ENCODE measurements at places on chromosomes 1 and 21.

DNA sequence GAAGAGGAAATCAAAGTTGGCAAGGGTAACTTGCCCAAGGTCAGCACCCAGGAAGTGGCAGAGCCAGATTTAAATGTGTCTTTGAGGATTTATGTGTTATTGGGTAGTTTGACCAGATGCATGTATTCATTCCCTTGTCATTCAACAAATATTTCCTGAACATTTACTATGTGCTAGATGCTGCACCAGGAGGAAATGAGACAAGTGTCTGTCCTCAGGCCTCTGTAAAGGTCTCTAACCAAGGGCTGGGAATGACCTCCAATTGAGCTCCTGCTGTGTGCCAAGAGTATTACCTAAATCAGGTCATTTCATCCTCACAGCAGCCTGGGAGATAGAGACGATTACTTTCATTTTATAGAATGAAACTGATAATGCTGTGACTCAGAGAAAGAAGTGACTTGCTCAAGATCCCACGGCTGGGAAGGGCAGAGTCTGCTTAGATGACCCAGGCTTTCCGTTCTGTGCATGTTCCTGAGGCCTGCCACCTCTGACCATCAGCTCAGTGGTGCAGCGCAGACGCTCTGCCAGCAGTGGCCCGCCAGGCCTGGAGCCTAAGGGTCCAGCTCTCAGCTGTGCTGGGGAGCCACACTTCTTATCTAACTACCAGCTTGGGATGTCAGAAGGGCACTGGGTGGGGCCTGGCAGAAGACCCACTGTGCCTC lies 3.5 kb upstream of the TTC22 start:
- DNase-seq: peak; percentile 31

- no peak for DNase-seq
Measured at GRCh38 chr1:15139654-15140350, 13.7 kb upstream of the TMEM51 start.

DNA sequence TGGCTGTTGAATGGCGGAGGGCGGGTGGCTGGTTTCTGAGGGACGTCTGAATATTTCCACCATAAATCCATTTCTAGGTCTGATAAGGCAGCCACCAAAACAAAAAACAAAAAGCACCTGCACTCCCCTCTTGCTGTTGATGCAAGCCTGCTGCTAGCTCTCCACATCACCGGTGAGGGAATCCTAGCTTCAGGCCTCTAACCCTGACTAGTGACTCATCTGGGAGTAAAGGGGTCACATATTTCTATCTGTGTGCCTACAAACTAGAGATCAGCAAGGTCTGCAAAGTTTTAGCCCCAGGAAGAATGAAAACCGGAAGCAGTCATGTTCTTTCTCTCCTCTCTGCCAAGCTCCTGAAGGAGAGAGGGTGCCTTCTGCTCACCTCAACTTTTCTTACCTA lies 10.3 kb upstream of the ERMAP start:
- no peak for DNase-seq

DNA sequence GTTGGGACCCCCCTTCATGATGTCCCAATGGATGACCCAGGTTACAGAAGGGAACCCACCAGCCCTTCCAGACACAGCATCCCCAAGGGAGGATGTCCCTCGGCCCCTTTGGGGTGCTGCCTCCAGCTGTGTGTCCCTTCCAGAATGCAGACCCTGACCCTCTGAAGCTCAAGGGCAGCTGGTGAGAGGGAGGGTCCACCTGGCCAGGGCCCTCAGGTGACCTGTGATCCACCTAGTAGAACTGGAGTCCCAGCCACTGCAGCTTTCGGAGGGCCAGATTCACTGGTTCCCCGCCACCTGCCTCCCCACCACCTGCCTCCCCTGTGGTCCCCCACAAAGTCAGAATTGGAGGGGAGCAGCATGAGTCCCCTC lies 9.6 kb upstream of the TFF1 start:
- no peak for DNase-seq

DNA sequence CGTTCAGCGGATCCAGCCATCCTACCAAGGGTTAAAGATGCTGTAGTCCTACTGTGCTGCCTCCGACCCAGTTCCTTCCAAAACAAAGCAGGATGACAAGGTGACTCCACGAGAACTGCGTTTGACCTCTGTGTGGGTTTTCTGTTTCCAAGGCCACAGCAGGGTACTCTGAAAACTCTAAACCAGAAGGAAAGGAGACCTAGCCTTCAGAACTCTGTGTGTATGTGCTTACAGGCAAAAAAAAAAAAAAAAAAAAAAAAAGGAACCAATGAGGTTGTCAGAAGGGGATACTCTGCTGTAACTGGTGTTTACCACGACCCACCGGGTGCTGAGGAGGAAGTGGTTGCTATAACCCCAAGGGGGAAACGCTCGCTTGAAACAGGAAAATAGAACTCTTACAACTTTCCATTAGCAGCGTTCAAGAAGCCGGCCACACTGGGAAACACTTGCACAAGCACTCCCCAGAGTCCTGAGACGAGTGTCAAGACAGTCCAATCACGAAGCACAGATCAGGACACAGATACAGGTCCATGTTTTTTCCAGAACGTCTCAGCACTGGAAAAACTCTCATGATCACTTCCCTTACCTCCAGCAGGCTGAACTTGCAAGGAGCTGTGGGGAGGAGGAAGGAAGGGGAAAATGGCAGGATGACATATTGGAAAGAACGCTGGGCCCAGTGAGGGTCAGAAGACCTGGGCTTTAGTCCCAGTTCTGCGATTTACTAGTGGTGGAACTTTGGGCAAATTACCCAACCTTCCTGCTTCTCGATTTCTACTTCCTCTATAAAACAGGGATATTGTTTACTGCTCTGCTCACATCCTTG lies 64.0 kb downstream of the ITPKB start:
- peak; percentile 63 for DNase-seq

- DNase-seq: no peak
Measured at GRCh38 chr21:45309987-45310381, 22.3 kb upstream of the POFUT2 start.

GRCh38 chr1:43890815-43891214 lies 42.8 kb upstream of the ARTN start:
- no peak for DNase-seq

GRCh38 chr1:80594013-80594412 lies 1206.7 kb upstream of the ADGRL2 start:
- no peak for DNase-seq

DNA sequence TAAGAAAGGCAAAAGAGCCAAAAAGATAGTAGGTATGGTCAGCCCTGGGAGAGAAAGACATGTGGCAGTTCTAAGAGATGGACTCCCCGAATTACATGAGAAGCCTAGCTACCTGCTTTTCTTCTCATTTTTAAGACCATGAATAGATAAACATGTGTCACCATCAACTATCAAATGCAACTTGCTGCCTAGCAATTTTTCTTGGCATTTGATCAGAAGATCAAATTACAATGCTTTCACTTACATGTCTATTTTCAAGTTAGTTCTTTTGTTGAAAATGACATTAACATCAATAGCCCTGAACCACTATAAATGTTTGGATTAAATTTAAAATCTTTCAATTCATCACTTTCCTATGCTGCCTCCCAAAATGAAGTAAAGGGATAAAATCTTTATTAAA lies 212.3 kb downstream of the HHIPL2 start:
- DNase-seq: no peak

- DNase-seq: no peak
Measured at GRCh38 chr21:32048353-32048752, 175.5 kb downstream of the HUNK start.

DNA sequence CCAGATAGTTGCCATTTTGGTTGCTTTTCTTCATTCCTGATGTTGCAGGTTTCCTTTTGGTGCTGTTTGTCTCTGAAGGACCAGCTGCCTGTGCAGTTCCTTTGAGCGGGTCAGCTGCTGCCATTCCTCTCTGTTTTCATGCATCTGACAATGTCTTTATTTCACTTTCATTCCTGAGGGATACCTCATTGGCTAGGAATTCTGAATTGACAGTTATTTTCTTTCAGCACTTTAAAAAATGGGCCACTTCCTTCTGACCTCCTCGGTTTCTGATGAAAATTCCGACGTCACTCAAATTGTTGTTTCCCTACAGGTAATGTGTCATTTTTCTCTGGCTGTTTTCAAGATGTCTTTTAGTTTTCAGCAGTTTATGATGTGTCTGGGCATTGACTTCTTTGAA lies 24.8 kb downstream of the CCSAP start:
- DNase-seq: no peak

- DNase-seq: no peak
Measured at GRCh38 chr21:33884376-33885171, 31.0 kb downstream of the ATP5PO start.

- DNase-seq: peak; percentile 84
Measured at GRCh38 chr1:204763773-204764427, 78.4 kb upstream of the LRRN2 start.

DNA sequence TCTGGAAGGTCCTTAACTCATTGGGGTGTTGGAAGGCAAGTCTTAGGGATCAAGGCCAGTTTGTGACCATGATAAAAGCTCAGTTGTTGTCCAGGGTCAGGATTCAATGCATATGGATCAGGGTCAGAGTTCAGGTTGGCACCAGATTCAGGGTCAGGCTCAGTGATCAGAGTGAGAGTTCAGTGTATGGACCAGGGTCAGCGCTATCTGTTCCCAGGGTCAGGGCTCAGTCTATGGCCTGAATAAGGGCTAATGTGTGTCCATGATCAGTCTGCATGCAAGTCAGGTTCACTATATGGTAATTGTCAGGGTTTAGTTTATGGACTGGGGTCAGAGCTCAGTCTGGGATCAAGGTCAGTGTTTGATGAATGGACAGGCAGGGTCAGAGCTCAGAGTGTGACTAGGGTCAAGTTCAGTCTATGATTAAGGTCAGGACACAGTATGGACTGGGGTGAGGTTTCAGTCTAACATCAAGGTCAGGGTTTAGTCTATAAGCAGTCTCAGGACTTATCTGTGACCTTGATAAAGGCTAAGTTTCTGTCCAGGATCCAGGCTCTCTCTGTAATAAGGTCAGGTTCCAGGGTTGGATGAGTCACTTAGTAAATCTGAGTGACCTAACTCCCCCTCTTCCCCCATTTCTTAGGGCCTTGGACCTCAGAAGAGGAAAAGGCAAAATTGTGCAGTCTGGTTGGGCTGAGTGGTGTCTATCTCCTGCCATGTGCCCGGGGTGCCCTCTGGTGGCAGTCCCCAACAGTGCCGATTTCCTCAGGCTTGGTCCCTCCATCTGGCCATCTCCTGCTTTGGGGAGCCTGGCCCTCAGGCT lies 23.8 kb downstream of the KNCN start:
- peak; percentile 78 for DNase-seq

DNA sequence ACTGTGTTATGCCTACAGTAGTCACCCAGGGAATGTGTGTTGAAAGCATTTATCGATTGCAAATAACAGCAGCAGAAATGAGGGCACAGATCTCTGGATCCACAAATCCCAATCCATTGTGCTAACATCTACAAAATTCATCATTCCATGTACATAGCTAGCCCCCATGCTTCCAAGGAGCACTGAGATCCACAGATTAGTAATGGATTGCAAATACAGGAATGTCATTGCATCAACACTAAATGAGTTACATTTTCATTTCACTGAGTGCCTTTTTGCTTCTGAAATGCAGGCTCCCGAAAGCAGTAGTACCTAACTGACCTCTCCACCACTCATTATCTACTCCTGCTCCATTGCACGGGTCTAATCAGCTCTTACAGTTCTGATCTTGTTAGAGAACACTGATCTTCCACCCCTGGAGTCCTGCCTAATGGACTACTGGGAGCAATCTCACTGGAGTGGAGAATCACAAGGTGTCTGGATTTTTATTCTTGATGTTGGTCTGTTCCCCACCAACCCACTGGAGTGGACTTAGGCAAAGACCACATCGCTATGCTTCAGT lies 30.5 kb downstream of the ASTN1 start:
- DNase-seq: no peak

Measured in stimulated activated naive CD8-positive, alpha-beta T cell treated with anti-CD3 and anti-CD28 coated beads, Interleukin-15, amount 100 ng/mL, for 72 hours (primary cell).